ENCODE measurements at places on chromosomes 12 and 14. TPM values are rescaled to one million over a fixed set of nuclear protein-coding genes. Genes with fewer than 3 reads are reported as not detected.

GRCh38 chr12:7068240-7068993 is 7.9 kb downstream of the C1S start:
- peak; percentile 36 for DNase-seq

GRCh38 chr12:113673458-113674238 is 202.0 kb upstream of the LHX5 start:
- no peak for DNase-seq

TAS2R42 gene
- not detected for total RNA-seq

NGB gene
- not detected for total RNA-seq

DNA sequence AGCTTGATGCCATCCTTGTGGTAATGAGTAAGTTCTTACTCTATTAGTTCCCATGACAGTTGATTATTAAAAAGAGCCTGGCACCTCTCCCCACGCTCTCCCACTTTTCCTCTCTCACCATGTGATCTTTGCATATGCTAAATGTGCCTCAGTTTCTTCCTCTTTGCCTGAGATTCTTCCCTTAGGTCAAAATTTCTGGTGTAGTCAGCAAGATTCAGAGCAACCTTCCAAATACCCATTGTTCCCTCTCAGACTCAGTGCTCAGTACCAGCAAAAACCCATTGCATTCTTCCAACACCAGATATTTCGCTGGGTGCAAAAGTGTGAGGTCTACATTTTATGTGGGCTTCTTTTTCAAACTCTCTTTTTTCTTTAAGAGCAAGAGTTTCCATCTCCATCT is 10.8 kb upstream of the USP15 start:
- DNase-seq = no peak

Data from foreskin keratinocyte (primary cell).